ENCODE measurements at places on chromosomes 12 and 14.

DNA sequence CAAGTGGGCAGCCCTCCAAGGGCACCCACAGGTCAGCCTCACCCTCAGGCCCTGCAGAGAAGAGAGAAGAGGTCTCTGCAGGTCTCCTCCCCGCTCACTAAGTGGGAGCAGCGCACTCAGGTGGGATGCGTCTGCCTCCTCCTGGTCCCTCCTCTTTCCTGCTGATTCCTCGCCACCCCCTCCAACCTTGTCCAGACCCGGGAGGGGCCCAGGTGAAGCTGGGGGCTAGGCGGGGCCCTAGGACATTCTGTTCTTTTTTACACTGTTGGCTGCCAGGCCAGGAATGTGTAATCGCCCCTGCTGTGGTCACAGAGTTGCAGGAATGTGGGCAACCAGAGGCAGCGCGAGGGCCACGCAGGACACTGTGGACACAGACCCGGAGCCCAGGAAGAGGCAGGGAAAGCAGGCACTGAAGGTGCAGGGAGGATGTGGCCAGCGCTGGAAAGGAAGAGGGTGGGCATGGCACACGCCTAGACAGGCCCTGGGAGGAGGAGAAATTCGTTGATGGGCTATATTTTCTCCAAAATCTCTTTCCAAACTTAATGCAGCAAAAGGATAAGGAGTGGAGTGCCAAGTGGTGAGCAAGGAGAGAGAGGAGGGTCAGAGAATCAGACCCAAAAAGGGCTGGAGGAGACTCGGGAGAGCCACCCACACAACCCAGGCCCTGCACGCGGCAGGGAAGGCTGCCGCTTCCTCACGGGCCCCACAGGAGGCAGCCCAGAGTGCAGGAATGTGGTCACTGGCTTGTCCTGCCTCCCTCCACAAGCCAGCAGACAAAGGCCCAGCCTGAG, 911 bp upstream of the SCNN1A start:
- no peak for DNase-seq

- no peak for DNase-seq
These were observed 97.6 kb downstream of the RAD52 start for GRCh38 chr12:851913-852312.

- DNase-seq, result no peak
These were observed 693.4 kb downstream of the NOVA1 start for GRCh38 chr14:25904446-25904845.

DNA sequence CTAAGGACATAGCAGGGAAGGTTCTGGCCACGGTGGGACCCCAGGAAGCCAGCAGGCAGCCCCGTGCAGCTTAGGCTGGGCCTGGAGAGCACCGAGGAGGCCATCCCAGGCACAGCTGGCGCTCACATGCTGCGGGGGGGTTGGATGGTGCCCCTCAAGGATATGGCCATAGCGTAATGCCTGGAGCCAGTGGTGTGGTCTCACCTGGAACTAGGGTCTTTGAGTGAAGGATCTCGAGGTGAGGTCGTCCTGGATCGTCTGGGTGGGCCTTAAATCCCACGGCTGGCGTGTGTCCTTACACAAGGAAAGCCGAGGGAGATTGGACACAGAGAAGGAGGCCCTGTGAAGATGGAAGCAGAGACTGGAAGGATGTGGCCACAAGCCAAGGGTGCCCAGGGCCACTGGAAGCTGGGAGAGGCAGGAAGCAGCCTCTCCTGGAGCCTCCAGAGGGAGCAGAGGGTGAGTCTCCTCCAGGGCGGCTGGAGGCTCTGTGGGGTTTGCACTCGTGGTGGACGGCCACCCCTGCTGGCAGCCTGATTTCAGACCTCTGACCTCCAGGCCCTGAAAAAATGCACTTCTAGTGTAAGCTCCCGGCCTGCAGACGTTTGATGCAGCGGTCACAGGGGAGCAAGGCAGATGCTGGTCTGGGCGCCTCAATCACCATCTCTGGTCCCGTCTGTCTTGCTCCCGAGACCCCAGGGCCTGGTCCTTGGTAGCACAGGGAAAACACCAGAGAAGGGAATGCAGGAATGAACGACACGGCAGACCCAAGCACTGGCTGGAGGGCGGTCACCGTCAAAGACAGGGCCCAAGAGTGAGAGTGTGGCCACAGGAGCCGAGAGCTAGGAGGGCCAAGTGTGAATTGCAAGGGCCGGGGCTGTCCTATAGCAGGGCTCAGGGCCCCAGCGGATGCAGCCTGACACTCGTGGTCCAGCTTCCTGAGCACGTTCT, 218.6 kb downstream of the KIF26A start:
- DNase-seq, result no peak

GRCh38 chr14:100552524-100553125, 34.6 kb downstream of the BEGAIN start:
- DNase-seq, result no peak

DNA sequence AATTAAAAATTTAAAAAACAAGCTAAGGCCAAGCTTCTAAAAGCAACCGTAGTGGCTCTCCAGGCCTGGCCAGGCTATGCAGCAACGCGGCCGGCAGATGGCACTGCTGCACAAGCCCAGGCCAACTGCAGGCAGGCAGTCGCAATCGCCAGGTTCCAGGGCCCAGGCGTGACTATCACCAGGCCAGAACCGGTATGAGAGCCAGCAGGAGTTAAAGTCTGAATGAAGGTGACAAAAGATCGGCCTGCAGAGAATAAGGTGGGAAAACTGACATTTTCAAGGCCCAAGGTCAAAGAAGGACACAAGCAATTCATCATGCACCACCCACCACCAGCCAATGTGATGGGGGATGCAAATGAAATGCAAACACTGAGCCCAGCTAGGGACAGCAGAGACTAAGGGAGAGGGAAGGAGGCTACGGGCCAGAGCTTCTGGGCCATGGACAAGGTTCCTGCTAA, 43.6 kb upstream of the ANO2 start:
- peak; percentile 51 for DNase-seq

DNA sequence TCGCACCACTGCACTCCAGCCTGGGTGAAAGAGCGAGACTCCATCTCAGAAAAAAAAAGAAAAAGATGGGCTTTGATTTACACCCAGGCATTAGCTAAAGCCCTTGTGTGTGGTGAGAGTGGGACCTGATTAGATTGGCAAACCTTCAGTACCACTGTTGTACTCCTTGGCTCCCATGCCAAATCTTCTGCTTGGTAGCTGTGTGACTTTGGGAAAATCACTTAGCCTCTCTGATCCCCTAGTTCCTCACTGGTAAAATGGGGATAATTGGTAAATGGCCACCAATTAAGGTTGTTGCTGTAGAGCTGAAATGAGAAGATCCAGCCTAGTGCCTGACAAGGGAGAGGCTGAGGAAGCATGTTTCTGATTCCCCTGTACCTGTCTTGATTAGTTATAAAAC, 63.7 kb downstream of the SLC25A47 start:
- no peak for DNase-seq

DNA sequence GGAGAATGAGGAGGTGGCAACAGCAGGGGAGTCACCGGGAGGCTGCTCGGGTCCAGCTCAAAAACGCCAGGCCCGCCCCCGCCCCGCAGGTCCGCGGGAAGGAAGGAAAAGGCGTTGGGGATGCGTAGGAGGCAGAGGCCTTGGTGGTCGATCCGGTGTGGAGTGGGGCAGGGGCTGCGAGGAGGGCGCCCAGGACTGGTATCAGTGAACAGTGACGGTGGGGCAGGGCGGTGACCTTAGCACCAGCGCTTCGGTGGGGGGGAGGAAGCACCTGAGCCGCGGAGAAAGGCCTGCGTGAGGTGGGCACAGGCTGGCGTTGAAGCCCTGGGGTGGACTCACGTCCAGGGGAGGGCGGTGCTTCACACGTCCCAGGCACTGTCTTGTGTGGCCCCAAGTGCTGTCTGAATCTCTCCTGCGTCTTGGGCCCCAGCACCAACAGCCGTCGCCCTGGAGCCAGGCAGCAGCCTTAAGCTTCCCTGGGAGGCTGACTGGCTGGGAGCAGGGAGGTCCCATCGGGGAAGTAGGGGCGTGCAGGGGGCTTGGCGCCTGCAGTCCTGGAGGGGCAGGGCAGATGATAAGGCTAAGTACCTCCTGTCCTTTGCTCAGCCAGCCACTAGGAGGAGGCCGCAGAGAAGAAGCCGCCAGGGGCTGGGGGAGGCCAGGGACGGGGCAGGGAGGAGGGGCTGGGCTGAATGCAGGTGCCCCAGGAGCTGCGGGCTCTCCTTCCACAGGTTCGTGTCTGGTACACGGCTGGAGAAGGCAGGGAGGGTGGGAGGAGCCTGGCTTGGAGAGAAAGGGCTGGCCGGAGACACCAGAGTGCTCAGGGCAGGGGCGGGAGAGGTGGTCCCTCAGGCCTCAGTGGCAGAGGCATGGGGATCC, 26.5 kb downstream of the ZBTB42 start:
- peak; percentile 58 for DNase-seq

DNA sequence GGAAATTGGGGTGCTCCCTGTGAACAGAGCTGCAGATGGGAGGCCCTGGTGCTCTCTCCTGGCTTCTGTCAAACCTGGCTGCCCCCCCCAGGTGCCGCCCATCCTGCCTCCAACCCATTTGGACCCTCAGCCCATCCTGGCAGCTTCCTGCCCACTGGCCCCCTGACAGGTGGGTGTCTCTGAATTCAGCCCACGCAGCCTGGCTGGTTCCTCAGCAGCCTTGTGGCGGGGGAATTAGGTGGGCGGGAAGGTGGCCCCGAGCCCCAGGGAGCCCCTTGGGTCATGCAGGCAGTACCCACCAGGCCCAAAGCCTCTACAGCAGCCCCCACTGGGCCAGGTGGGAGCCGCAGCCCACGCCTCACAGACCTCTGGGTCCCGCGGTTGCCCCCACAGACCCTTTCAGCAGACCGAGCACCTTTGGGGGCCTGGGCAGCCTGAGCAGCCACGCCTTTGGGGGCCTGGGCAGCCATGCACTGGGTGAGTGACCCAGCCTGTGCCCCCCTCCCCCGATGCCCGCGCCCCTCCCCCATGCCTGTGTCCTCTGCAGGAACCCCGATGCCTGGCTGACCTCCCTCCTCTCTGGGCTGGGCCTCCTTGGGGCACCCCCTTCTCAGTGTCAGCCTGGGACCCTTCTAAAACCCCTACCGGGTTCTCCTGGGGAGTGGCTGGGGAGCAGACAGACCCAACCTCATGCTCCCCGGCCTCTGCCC, 28.9 kb downstream of the LRCOL1 start:
- DNase-seq, result no peak

DNA sequence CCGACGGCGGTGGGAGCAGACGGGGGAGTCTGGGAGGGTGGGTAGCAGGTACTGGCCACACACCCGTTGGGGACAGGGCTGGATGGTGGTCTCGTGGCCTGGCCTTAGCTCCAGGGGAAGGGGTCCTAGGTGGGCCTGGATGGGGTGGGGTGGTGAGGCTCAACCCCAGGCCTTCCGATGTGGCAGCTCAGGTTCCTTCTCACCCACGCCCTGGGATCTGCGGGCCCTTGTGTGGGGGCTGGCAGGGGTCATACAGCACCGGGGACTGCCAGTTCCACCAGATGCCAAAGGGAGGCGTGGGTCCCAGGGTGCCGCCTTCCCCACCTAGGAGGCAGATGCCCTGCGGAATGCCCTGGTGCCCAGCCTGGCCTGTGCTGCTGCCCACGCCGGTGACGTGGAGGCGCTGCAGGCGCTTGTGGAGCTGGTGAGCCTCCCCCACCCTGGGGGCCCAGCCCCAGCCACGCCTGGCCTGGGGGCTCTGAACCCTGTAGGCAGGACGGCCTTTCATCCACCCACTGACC, 21.0 kb downstream of the ASPG start:
- no peak for DNase-seq

DNA sequence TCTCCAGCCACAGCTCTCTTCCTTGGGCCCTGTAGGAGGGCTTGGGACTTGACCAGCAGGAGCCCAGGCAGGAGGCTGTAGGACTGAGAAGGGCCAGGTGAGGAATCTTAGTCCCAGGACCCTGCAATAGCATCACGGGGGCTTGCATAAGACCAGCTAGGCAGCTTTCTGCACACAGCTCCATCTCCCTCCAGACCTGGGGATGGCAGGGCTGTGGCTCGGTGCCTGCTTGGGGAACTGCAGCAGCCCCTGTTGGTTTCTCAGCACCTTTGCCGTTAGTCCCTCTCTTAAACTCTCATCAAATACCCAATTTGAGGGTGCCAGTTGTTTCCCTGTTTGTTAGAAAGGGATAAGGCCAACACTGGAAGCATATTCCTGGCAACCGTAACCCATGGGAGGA, 14.3 kb downstream of the DIO3 start:
- no peak for DNase-seq

DNA sequence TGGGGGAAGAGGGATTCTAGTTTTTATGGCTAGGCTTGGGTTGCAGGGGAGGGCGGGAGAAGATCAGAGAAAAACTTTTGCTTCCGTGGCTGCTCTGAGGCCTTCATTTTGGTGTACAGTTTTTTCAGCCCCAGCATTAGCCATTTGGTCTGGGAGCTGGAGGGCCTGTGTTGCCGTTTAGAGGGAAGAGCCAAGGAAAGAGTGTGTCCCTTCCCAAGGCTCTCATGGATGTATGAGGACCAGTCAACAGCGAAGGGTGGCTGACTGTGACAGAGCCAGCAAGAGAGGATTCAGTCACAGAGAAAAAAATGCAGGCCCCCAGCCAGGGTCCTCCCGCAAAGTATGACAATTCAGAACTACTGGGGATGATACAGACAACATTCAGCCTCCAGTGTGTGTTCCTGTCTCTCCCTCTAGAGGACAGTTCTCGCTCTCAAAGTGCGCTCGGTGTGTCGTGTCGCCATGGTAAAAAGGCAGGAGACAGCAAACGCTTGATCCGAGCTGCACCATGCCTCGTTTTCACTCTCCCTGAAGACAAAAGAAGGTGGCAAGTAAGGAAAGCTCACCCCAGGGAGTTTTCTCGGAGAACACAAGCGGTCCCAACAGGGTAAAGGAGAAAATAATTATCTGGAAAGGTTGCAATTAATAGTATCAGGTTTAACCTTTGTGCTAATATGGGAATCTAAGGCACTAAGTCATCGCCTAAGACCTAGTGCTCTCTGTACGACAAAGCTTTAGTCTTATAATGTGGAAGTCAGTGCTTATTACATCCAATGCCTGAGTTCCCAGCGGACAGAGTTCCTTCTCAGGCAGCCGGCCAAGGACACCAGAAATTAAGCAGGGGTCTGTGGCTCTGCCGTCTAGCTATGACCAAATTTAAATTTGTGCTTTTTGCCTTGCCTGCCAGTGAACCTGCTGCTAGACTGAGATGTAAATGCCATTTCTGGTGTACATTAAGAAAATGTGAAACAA, 157.3 kb upstream of the PLXNC1 start:
- no peak for DNase-seq

GRCh38 chr14:102900631-102901571, 21.6 kb upstream of the AMN start:
- DNase-seq, result no peak

DNA sequence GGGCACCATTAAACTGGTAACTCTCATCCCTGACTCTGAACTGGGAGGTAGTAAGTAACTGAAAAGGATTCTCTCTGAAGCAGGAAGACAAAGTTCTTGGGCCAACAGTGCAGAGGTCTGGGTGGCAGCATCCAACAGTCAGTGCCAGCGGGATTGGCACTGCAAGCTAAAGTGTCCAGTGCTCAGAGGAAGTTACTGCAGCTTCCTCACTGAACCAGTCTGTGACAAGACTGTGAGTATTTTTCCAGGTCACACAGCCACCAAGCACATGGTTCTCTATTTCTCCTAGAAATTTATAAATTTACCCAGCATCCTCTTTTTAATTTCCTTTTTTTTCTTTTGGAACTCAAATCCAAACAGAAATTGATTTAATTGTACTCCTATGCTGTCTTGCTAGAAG, 81.6 kb upstream of the FAR2 start:
- no peak for DNase-seq

GRCh38 chr14:22980672-22981089, 1.7 kb downstream of the AJUBA start:
- DNase-seq, result peak; percentile 39

- no peak for DNase-seq
These were observed 23.6 kb upstream of the RPLP0 start for GRCh38 chr12:120224304-120225199.

- no peak for DNase-seq
These were observed 172.7 kb upstream of the C14orf180 start for GRCh38 chr14:104406831-104407230.

Measured in stimulated activated naive CD4-positive, alpha-beta T cell treated with Interleukin-2 at 50 U/mL for 16 hours (primary cell).